HS-5 (cell line): ENCODE measurements at places on chromosomes 11 and 22.

DNA sequence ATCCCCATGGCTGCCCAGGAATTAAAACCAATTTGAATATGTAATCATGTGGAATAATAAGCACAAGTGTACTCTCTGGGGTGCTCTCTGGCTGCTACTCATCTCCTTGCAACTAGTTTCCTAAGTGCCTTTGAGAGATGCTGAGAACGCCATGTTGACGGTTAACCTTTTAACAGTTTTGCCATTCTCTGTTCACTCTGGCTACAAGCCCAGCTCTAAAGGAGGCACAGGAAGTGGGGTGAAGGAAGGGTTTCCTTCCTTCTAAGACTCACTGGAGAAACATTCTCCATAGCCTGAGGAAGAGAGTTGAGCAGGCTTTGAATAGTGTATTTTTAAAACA is 122.0 kb upstream of the ZC3H12C start:
- peak; percentile 24 for DNase-seq

DNA sequence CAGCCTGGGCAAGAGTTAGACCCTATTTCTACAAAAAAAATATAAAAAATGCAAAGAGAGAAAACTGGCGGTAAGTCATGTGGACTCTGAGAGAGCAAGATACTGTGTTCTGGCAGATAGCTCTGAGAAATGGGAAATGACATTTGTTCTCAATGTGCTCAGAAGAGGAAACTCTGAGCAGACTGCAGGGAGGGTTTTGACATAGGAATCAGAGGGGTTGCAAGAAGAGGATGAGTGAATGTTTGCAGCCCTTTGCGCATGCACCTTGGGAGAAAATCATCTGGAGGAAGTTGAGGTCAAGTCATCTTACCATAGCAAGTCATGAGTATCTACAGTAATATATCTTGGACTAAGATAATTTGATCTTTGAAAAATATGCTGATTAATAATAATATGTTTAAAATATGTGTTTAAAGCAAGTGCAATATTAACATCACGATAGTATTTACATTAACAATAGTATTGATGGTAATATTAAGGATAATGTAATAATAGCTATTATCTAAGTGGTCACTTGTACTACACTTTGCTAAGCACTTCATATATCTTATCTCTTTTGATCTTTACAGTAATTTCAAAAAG is 2.6 kb downstream of the ACER3 start:
- no peak for DNase-seq

DNA sequence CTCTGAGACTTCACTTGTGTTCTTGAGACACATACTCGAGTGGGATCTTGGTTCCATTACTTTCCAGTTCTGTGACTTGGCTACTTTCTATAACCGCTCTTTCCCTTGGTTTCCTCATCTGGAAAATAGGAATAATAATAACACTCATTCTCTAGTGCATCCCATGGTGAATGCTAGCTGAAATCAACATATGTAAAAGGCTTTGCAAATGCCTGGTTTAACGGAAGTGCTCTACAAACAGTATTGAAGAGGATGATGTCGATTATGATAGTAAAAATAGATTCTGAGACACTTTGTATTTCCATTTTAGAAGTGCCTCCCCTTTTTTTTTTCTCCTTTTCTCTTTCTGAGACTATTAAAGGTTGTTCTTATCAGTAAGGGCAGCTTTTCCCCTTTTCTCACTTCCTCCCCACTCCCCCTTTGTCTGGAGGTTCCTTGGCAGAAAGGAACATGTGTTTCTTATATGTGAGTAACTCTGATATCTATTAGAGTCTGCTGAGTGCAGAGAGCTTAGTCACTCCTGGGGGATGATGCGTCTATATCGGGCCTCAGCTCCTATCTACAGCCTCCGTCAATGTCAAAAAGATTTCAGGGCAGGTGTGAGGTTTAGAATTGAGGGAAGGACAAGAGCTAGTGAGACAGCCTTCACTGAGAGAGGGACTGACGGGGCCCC is 489.3 kb downstream of the NTM start:
- peak; percentile 18 for DNase-seq

DNA sequence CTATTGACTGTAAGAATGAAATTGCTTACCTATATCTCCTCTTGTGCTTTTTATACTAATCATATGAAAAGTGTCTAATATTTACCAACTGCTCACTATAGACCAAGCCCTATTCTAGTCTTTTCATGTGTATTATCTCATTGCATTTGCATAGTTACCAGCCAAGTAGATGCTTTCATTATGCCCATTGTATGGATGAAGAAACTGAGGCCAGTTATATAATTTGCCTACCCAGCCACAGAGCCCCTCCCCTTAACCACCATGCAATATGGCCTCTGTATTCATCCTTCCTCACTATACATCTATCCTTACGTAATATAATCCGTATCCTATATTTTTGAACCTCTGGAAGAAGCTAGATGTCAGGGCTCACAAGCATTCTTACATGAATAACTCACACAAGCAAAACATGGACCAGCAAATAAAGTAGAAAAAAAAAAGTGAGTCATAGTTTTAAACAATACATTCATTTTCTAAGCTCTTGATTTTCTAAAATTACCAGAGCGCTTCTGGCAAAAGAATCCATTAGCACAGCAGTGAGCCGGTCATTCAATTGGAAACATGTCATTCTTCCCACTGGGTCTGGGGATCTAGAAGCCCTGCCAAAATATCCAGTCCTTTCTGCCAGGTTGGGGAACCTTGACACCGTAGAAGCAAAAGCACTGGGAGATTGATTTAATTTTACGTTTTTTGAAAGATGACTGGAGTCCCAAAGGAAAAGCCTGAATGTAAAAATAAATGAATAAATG is 80.0 kb downstream of the C11orf91 start:
- no peak for DNase-seq

DNA sequence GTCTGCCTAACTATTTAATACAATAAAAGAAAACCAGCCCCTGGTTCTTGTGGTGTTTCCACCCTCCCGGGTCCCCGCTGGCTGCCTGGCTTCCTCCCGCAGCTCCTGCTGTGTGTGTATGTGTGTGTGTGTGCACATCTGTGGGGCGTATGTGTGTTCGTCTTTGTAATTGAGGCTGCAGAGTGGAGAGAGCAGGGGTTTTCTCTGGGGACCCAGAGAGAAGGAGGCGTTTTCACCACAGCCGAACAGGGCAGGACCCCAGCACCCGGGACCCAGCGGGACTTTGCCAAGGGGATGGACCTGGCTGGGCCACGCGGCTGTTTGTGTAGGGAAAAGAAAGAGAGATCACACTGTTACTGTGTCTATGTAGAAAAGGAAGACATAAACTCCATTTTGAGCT is 42.7 kb downstream of the IGLL1 start:
- no peak for DNase-seq
